Psoas muscle (tissue), 8 donors: ENCODE measurements at places on chromosomes 2 and 18. TPM values are rescaled to one million over a fixed set of nuclear protein-coding genes. Genes with fewer than 3 reads are reported as not detected.

- DNase-seq = no peak
Observed at GRCh38 chr18:36015629-36016028, 43.1 kb downstream of the RMP24 start.

- DNase-seq = no peak
Observed at GRCh38 chr18:69217196-69218000, 183.3 kb upstream of the DOK6 start.

Gene SLC5A6
- 21.1 TPM for polyA plus RNA-seq

Gene CCDC121
- polyA plus RNA-seq = 10.3 TPM

Gene IL36RN
- polyA plus RNA-seq = not detected

- DNase-seq = no peak
Observed at GRCh38 chr2:165864296-165864695, 70.2 kb upstream of the GALNT3 start.

DNA sequence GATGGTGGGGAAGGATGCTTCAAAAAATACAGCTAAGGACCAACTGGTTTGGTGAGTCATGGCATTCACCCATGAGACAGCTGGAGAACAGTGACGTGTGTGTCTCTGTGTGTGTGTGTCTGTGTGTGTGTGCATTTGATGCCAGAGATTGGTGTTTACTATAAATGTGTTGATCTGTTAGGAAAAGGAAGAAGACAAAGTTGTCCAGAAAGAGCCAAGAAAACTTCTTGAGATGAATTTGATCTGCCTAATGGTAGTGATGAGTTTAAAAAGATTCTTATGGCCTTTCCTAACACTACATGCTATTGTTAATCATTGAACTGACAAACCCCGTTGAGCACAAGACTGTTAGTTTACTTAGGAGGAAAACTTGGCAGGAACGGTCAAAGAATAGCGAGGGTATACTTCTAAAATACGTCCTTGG is 36.4 kb upstream of the IL1R1 start:
- no peak for DNase-seq

GRCh38 chr2:31234683-31235503 is 941 bp downstream of the EHD3 start:
- no peak for DNase-seq

DNA sequence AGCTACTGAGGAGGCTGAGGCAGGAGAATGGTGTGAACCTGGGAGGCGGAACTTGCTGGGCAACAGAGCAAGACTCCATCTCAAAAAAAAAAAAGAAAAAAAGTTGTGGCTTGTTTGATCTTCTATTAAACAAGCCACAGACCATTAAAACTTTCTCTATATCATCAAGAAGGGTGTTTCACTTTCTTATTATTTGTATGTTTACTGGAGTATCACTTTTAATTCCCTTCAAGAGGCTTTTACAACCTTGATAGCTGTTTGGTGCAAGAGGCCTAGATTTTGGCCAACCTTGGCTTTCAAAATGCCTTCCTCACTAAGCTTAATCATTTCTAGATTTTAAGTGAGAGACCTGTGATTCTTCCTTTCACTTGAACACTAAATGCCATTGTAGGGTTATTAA is 339.1 kb downstream of the TSN start:
- DNase-seq = no peak

- DNase-seq = peak; percentile 68
Observed at GRCh38 chr2:96873651-96874096, 3.8 kb upstream of the SEMA4C start.

Gene KLHL29
- polyA plus RNA-seq = 6.4 TPM

DNA sequence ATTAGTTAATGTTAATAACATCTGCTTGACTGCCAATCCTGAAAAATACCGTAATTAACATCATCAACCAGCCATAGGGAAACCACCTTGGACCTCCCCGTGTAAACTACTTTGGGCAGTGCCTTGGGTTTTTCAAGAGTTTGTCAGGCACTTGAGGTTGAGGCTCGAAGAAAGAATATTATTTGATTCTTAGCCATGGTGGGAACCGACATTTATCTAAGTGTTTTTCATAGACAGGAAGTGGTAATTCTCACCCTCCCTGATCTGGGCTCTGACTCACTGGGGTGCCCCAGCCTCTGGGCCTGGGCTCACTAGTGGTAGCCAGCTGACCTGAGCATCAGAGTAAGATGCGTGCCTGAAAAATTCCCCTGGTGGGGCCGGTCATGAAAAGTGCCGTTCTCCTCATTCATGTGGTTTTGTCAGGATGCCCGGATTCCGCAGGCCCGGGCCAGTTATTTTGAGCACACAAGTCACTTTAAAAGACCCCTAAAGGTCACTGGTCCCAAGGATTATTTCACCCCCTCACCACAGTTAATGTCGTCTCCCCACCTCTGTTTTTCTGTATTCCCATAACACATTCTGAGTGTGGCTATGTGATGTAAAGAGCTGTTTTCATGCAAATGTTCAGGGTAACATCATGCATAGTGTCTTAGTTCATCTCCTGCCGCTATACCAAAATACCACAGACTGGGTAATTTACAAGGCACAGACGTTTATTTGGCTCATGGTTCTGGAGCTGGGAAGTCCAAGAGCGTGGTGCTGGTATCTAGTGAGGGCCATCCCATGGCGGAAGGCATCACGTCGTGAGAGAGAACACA is 21.6 kb upstream of the SPATA3 start:
- DNase-seq = no peak

Gene TIGD1
- 6.8 TPM for polyA plus RNA-seq

GRCh38 chr2:602571-603359 is 74.4 kb downstream of the TMEM18 start:
- no peak for DNase-seq

Gene OSR1
- polyA plus RNA-seq = 1.1 TPM

DNA sequence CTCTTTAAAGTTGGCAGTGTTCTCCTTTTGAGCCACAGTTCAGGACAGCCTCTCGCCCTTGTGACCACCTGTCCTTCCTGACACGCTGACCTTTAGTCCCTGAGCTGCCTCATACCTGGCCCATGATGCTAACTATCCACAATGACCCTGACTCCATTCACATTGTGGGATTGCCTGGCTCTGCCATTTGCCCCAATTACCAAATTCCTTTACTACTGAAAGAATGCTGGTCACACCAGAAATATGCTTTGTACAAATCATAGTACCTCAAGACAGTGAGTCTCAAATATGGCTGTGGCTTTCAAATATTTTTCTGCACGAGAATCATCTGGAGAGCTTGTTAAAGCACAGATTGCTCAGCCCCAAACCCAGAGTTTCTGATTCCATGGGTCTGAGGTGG is 54.2 kb downstream of the LTBP1 start:
- DNase-seq = no peak

Gene CYBRD1
- polyA plus RNA-seq = 14.6 TPM

Gene PAX3
- polyA plus RNA-seq = 1.9 TPM

DNA sequence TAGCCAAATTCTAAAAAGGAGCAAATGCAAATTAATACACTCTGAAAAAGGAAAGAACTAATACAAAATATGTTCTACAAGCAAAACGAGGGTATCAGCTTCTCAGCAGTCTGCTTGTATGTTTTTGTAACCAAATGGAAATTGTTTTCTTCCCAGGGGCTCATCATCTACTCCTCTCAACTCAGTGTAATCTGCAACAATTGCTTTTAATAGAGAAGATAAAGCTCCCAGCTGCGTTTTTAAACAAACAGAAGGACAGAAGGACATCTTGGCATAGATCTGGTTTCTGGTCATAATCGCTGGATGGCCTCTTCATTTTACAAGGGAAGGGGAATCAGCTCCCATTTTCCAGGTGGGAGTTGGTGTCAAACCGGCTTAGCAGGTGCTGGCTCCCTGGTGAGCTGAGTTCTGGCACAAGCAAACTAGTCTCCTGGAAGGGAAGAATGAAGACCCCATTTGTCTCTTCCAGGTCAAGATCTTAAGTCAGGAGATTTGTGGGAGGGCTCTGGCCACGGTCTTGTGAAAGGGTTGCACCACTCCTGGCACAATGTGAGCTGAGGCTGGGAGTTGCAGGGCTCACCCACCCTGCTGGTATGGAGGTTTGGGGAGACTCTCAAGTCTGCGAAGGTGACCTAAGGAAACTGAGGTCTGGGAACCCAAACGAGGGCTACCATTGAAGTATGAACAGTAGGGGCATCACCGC is 41.6 kb downstream of the NPPC start:
- DNase-seq = no peak

Gene NEURL3
- 0.09 TPM for polyA plus RNA-seq

DNA sequence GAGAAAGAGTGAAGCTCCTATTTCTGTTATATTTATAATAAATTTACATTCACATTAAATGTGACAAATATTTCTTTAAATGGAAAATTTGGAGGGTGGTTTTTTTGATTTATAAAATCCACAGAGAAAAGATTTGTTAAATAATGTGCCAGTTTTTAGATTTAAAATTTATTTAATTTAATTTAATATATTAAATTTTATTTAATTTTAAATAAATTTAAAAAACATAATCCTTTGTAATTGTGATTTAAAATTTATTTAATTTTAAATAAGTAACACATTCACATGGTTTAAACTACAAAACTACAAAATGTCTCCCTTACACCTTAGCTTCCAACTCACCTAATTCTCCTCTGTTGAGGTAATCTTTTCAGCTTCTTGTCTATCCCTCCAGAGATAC is 123.3 kb downstream of the UBE2E3 start:
- no peak for DNase-seq

Gene EN1
- 0.89 TPM for polyA plus RNA-seq

DNA sequence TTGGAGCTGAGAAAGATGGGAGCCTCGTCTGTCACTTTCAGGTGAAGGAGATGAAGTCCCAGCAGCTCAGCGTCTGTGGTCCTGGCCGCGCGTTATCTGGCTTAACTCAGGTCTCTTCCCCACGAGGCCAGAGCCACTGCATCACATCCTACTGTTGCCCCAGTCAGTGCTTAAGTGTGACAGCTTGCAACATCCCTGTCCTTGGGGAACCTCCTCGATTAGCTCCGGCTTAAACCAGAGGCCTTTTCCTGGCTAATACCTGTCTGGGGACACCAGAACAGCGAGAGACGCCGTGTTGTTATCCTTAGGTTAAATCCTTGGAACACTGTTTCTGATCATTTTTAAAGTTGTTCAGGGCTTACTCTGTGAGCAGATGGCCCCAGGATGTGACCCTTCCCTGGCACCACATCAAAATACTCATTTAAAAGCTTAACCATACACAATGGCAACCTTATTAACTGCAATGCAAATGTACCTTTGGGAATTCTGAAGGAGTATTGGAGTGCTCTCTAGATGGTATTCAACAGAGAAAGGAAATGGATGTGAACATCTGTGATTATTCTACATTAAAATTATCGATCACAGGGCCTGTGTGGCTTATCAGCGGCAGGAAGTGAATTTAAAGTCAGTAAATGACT is 61.2 kb upstream of the SPP2 start:
- DNase-seq = no peak
